CD4-positive, alpha-beta T cell (primary cell): ENCODE measurements at places on chromosomes 11 and 22.

- DNase-seq: no peak
Measured at GRCh38 chr11:62770778-62771143, 435 bp upstream of the TAF6L start.

GRCh38 chr22:45421349-45422055 lies 8.0 kb downstream of the RIBC2 start:
- DNase-seq: no peak

DNA sequence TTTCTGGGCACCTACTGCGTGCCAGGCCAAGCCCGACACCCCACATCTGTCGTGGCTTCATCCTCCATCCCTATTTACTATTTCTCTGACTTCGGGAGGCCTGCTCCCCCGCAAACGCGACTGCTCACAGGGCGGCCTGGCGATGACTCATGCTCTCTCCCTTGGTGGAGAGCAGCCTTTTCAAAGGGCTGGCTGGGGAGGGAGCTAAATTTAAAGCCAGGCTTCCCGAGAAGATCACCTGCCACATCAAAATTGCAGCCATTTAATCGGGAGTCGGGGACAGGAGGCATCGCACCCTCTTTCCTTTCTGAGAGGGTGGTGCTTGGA lies 24.9 kb upstream of the SHISAL1 start:
- DNase-seq: no peak

DNA sequence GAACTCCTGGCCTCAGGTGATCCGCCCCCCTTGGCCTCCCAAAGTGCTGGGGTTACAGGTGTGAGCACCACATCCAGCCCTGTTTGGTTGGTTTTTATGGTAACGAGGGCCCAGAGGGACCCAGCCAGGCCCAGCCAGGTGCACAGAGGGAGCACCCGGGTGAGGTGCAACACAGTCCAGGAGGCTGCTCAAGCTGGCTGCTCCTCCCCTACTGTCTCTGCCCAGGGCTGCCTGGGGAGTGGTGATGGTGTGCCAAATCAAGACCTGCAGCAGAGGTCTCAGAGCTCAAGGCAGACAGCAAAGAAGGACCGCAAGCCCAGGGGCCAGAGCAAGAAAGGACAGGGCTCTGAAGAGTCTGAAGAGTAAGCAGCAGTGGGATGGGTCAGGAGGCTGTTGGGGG lies 1.4 kb downstream of the TSGA10IP start:
- DNase-seq: no peak

DNA sequence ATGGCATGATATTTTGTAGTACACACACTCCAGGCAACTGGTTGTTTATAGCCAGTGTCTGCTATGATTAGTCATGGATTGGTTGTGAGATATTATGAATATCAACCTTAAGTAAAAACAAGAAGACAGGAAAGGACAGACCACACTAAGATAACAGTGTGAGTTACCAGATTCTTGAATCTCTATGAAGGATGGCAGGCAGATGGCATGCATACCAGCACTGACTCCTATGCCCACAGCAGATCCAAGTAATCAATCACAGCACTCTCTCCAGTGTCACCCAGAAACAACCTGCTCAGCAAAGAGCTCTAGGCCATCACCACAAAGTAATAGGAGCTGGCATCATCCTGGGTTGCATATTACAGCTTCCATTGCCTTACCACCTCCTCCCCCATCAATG lies 116.6 kb downstream of the GALNT18 start:
- DNase-seq: no peak
